ENCODE measurements at places on chromosomes 1 and 21.

GRCh38 chr1:118145721-118146120, 39.3 kb downstream of the SPAG17 start:
- DNase-seq = no peak

GRCh38 chr1:216462066-216462775, 39.0 kb upstream of the USH2A start:
- no peak for DNase-seq

- DNase-seq = no peak
These were observed 244.6 kb upstream of the NEGR1 start for GRCh38 chr1:72526926-72527325.

DNA sequence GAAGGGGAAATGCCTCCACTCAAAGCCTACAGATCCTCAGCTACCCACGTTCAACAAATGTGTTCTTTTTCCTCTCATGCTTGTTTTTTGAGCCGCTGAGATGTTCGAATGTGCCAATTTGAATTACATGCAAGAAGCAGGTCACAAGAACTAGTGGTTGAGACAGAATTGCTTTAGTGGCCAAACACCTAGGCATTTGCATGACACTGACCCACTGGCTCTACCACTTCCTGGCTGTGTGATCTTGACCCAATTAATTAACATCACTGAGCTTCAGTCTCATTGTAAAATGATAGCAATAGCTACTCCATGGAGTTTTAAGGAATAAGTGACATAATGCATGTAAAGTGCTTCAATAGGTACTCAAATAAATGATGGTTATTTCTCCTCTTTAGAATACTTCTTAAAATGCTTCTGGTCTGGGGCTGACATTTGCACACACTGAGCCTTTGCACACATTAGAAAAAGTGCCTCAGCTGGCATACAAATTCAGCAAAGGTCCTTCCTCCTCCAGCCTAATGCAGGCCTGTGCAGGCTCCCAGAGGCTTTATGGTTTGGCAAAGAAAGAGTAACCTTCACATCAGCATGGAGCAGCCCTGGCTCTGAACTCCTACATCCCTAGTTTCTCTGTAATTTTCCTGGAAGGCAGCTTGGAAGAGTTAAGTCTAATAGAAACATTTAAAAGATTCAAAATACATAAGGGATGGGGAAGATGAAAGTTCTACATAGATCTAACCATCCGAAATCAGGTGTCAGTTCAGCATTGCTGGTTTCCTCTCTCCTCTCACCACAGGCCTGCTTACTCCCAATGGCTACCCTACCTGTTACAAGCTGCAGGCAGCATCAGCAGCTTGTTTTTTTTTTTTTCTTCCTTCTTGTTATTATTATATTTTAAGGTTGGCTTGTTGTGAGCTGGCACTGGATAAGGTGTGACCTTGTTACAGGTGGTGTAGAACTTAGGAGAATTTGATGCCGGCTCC, 107.4 kb downstream of the TBX19 start:
- no peak for DNase-seq

GRCh38 chr1:198056255-198056654, 100.5 kb upstream of the NEK7 start:
- peak; percentile 9 for DNase-seq

DNA sequence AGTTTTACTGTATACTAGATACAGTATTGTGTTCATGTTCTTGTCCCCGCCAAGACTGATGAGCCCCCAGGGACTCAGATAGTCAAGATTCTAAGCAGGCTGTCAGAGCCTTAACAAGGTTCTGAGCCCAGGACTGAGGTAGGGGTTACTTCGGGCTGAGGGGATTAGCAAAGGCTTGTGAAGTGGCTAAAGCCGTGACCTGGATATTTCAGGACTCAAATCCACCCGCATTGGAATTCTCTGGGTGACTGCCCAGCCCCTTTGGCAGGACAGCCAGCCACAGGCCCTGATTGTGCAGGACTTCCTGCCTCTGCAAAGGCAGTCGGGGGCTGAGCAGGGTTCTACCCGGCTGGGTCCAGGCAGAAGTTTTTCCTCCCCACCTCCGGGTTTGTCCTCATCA, at the start of gene PLA2G5:
TSS of gene PLA2G5 (plus strand) at position 321 of the 400 bp plus-strand sequence. CDS start 14,637 bp downstream, outside the sequence.
- no peak for DNase-seq

GRCh38 chr1:176444286-176444685, 18.7 kb upstream of the PAPPA2 start:
- DNase-seq = no peak

Measured in stimulated activated CD4-positive, alpha-beta T cell treated with anti-CD3 and anti-CD28 coated beads, Interleukin-4, amount 100 ng/mL, for 1 hour (primary cell).